Activated T-helper 1 cell treated with anti-CD3 and anti-CD28 coated beads, Interleukin-2, amount 50 U/mL, for 16 hours (primary cell): ENCODE measurements at places on chromosomes 1 and 21.

DNA sequence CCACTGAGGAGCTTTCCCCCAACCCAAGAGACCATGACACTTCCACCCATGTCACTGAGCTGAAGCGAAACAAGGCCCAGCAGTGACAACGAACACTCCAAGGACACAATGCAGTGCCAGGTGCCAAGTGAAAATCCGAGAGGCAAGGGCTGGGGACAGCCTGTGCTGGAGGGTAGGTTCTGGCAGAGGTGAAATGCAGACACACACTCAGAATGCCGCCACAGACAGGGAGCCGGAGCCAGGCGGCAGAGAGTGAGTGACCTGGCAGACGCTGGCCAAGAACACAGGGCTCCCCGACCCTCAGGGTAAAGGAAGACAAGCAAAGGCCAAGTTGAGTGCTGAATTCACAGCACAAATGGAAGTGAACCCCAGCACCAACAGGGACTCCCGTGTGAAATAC, 78.9 kb downstream of the CD46 start:
- DNase-seq: no peak

GRCh38 chr1:224621813-224622682, 5.9 kb downstream of the CNIH3 start:
- no peak for DNase-seq

- DNase-seq: no peak
These were observed 106.7 kb downstream of the SCMH1 start for GRCh38 chr1:41135196-41135947.

- no peak for DNase-seq
These were observed 30.5 kb downstream of the LHX4 start for GRCh38 chr1:180260541-180260940.

DNA sequence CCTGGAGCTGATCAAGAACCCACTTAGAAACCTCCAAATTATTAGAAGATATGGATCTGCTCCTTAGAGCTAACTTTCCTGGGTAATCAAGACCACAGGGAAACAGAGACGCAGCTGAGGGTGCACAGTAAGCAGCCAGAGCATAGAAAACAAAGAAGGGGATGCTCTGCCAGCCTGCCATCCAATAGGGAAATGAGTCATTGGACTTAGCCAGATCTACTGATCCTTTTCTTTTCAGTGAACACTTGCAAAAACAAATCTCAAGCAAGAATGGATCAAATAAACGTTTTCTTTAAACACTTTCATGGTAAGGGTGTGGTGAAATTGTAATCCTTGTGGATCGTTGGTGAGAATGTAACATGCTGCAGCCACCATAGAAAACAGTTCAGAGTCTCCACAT, 474.0 kb downstream of the LTN1 start:
- DNase-seq: no peak

DNA sequence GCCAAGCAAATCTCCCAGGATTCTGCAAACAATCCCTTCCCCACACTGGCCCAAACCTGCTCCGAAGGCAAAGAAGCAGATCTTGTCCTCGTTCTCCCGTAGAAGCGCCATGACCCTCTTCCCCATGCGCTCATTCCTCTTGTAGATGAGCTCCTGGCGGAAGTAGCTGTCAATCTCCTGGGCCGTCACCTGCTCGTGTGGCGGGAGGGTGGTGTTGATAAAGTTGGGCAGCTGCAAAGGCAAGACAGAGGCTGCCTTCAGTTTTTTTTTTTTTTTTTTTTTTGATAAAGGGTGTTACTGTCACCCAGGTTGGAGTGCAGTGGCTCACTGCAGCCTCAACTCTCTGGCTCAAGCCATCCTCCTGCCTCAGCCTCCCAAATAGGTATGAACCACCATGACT, 202.7 kb downstream of the TRABD2B start:
- no peak for DNase-seq

DNA sequence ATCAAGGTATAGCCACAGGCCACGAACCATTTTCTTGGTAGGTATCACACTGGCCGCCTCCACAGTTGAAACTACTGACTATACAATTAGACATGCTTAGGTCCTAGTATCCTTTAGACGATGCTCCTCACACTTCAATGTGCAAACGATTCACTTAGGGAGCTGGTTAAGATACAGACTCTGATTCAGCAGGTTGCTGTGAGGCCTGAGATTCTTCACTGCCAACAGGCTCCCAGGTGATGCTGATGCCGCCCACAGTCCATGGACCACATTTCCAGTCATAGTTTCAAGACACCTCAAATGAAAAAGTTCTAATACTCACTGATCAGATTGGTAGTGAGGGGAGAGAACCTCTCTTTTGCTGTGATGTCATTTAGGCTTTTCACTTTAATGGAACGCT, 6.8 kb downstream of the ATP5PO start:
- DNase-seq: no peak

DNA sequence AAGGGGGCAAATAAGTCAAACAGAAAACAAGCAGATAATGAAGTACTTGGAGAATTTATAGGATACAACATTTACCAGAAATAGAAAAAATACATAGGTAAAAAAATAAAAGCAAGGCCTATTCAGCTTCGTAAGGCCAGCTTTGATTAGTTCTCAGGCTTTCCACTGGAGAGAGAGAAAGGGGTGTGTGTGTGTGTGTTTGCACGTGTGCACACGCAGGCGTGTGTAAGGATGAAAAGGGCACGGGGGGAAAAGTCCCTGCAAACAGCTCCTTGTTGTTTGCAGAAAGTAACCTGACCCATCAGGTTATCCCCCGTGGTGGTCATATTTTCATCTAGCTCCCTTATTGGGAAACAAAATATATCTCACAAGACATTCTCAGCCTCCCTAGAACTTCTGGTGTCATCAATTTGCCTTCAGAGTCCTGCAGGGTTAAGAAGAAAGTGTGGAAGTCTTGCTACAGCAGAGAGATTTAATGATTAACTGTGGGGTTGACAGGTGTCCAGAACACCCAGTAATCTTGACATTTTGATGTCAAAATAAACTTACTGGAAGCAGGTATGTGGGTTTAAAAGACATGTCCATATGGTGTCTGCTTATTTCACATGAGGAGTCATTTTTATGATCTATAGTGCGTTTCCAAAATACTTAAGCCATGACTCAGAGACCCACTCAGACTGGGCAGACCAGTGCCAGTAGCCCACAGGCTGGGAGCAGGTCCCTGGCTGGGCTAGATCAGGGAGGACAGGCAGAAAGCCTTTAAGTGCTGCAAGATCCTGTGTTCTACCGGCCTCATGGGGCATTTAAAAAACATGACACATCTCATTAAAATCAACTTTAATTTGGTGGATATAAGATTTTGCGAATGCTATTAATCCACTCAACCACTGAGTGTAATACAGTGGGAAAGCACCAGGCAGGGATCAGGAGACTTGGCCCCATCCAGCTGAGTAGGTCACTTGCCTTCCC, 487.6 kb upstream of the CAMK1G start:
- DNase-seq: no peak

DNA sequence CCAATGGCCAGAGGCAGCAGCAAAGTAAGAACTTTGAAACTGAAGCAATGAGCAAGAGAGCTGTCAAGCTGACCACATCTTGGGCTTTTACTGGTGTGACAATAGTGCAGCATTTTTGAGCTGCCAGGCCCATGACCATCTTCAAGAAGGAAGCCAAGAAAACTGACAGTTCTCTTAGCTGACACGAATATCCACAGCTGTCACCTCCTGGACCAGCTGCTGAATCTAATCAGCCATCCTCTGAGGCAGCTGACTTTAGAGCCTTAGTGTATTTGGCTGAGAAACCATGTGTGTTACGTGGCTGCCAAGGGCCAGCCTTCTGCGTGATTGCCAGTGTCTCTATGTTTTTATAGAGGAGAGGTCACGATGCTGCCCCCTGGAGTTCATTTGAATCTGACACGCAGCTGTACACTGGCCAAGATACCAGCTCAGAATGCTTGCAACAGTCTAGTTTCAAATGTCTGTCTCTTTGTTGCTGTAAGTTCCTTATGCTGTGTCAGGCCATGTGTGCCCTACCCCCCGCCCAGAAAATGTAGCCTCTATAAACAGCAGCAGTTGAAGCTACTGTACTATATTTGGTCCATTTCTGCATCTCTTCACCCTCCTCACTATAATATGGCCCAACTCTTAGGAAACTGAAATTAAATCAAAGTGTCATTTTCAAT, 39.7 kb downstream of the PALMD start:
- DNase-seq: no peak

GRCh38 chr1:43688594-43689000, 18.7 kb upstream of the ST3GAL3 start:
- DNase-seq: no peak

GRCh38 chr1:29878501-29878900, 642.2 kb downstream of the PTPRU start:
- DNase-seq: no peak

DNA sequence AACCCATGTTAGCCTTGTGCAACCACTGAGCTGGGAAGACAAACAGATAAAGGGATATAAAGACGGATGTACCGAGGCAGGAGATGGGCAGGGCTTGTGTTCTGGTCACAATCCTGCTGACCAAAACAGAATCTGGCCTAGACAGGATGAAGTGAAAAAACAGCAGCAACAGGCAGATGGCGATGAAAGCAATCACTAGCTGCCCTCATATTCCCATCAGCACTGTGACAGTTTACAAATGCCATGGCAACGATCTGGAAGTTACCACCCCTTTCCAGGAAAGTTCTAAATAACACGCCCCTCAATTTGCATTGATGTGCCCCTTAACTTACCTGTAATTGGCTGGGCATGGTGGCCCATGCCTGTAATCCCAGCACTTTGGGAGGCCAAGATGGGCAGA, 40.6 kb upstream of the CD46 start:
- DNase-seq: no peak

- DNase-seq: no peak
These were observed 57.7 kb downstream of the HNRNPR start for GRCh38 chr1:23286401-23286800.

DNA sequence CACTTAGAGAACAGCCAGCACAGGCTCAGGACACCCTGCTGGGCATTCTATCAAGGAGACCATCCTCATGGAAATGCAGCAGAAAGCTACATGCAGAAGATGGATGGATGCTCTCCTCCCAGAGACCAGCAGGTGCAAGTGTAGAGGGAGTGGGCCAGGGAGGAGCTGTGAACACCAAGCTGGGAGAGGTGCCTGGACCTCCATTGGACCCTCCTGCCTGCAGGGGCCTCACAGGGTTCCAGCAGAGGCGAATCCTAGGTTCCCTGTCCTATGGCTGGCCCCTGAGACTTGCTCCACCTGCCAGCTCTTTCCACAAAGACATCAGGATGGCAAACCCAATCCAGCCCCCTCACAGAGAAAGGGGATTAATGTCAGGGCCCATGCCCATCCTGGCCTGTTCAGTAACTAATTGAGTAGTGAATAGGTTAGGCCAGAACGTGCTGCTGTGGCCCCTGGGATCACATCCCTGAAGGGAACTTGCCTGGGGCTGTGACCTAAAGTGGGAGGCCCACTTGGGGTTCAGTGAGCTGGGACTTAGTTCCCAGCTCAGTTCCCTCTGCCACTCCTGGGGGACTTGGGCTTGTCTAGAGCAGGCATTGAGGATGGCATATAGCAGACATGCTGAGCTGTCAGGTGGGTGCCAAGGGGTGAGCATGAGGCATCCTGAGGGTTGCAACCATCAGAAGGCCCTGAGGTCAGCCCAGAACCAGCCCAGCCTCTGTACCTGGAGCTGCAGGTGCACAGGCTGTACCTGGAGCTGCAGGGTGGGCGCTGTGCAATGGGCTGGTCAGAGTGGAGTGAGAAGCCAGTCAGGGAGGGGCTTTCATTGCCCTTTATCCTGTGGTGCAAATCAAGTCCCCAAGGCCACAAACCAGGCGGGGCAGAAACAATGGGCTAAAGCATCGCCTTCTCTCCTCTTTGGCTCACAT, 22.9 kb upstream of the ZNF678 start:
- DNase-seq: no peak

- no peak for DNase-seq
These were observed 22.7 kb upstream of the TRIM67 start for GRCh38 chr1:231139125-231139649.

GRCh38 chr1:167676205-167676915, 45.4 kb upstream of the MPZL1 start:
- no peak for DNase-seq

- no peak for DNase-seq
These were observed 7.3 kb downstream of the C8B start for GRCh38 chr1:56958526-56958925.

GRCh38 chr21:36183144-36183795, 26.6 kb downstream of the DOP1B start:
- DNase-seq: no peak

DNA sequence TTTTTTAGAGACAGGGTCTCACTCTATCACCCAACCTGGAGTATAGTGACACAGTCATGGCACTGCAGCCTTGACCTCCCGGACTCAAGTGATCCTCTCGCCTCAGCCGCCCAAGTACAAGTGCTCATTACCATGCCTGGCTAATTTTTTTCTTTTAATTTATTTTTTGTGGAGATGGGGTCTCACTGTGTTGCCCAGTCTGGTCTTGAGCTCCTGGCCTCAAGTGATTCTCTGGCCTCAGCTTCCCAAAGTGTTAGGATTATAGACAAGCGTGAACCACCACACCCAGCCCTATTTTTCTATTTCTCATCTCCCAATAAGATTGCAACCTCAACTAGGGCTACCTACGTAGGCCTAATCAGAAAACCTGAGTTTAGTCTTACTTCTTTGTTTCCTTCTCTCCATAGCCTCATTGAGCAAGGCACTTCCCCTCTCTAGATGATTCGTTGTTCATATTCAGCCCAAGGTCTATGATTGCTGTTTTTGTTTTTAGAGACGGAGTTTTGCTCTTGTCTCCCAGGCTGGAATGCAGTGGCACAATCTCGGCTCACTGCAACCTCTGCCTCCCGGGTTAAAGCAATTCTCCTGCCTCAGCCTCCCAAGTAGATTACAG, 1.1 kb upstream of the KPNA6 start:
- no peak for DNase-seq
